ENCODE measurements at places on chromosomes 13 and 19.

- DNase-seq = no peak
These were observed 24.2 kb downstream of the FXYD5 start for GRCh38 chr19:35178701-35179100.

GRCh38 chr19:29525901-29526729 is at the start of gene VSTM2B:
TSS of gene VSTM2B (plus strand) at chr19:29525994. CDS start at chr19:29526584, 590 bp downstream.
- DNase-seq = no peak

DNA sequence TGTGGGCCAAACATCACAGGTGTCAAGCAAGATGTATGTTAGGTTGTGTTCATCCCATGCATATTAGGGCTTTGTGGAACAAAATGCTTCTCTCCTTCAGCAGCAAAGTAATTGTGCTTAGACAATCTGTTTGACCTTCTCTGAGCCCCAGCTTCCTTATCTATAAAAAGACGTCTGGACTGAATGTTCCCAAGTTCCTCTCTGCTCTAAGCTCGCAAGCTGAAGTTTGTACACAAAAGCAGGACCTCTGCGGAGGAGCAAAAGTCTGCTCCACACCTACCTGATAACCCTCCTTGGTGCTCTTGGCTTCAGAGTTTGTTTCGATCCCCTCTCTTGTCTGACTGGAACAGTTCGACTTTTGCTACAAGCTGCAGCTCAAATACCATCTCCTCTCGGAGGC is 95.7 kb upstream of the UBL3 start:
- no peak for DNase-seq

GRCh38 chr19:53034948-53035675 is 9.4 kb upstream of the ERVV-2 start:
- no peak for DNase-seq
